Testis (tissue), 5 donors: ENCODE measurements at places on chromosomes 2 and 18. TPM values are rescaled to one million over a fixed set of nuclear protein-coding genes. Genes with fewer than 3 reads are reported as not detected.

The PIEZO2 gene
- polyA plus RNA-seq = 3.5 TPM

The AOX1 gene
- 34.1 TPM for polyA plus RNA-seq

- H3K4me1 ChIP-seq = peaks cover 6% of the 10 kb centered on the region
- DNase-seq = peak; percentile 52
- no peaks in the 10 kb centered on the region for H3K27me3 ChIP-seq
- H3K27ac ChIP-seq = no peak overlapping the region
- H3K4me3 ChIP-seq = peak overlapping the region; percentile 51
These were observed 486 bp upstream of the GPR39 start for GRCh38 chr2:132415915-132416722.

- DNase-seq = no peak
- no peak overlapping the region for H3K4me3 ChIP-seq
- no peak overlapping the region for H3K27ac ChIP-seq
- H3K36me3 ChIP-seq = no peaks in the 10 kb centered on the region
- no peaks in the 10 kb centered on the region for H3K4me1 ChIP-seq
- H3K27me3 ChIP-seq = no peaks in the 10 kb centered on the region
These were observed 473.4 kb upstream of the TRIB2 start for GRCh38 chr2:12243381-12243780.

GRCh38 chr2:38178556-38179419 is 102.8 kb upstream of the CYP1B1 start:
- H3K36me3 ChIP-seq = no peaks in the 10 kb centered on the region
- peak; percentile 78 for DNase-seq
- no peak overlapping the region for H3K4me3 ChIP-seq
- peak overlapping the region; percentile 81 for H3K27ac ChIP-seq
- H3K4me1 ChIP-seq = peaks cover 28% of the 10 kb centered on the region

GRCh38 chr18:59466980-59467379 is 107.9 kb upstream of the LMAN1 start:
- H3K4me3 ChIP-seq = no peak overlapping the region
- DNase-seq = no peak
- no peaks in the 10 kb centered on the region for H3K27me3 ChIP-seq
- H3K27ac ChIP-seq = no peak overlapping the region

- no peaks in the 10 kb centered on the region for H3K4me1 ChIP-seq
- no peaks in the 10 kb centered on the region for H3K27me3 ChIP-seq
- H3K27ac ChIP-seq = no peak overlapping the region
- H3K36me3 ChIP-seq = no peaks in the 10 kb centered on the region
These were observed 555.2 kb downstream of the STK39 start for GRCh38 chr2:167692191-167692590.
